Naive thymus-derived CD4-positive, alpha-beta T cell (primary cell): ENCODE measurements at places on chromosomes 16 and 17. TPM values are rescaled to one million over a fixed set of nuclear protein-coding genes. Genes with fewer than 3 reads are reported as not detected.

DNA sequence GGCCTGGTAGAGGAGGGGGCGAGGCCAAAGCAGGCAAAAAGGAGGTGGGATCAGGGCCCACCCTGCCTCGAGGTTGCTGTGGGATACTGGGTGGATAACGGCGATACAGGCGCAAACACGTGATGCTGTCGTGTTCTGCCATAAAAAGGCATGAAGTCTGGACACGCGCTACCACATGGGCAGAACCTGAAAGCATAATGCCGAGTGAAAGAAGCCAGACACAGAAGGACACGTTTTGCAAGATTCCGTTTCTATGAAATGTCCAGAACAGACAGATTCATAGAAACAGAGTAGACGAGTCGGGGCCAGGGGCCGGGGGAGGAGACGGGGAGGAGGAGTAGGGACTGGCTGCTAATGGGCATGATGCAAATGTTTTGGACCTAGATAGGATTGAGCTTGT lies 43.5 kb downstream of the ZDHHC7 start:
- no peak for DNase-seq

DNA sequence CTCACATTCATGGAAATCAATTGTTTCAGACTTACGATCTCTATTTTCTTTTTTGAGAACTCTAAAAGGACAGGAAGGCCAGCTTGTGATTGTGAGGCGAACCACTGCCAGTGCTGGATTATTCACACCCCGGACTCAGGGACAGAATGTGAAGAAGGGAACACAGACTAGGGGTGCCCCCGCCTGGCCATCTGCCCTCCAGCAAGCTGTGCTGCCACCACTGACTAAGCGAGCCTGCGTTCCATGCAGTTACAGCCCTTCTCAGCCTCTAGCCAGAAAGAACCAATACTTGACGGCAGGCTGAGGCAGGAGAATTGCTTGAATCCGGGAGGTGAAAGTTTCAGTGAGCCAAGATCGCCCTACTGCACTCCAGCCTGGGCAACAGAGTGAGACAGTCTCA lies 2.8 kb downstream of the HAGH start:
- no peak for DNase-seq

DNA sequence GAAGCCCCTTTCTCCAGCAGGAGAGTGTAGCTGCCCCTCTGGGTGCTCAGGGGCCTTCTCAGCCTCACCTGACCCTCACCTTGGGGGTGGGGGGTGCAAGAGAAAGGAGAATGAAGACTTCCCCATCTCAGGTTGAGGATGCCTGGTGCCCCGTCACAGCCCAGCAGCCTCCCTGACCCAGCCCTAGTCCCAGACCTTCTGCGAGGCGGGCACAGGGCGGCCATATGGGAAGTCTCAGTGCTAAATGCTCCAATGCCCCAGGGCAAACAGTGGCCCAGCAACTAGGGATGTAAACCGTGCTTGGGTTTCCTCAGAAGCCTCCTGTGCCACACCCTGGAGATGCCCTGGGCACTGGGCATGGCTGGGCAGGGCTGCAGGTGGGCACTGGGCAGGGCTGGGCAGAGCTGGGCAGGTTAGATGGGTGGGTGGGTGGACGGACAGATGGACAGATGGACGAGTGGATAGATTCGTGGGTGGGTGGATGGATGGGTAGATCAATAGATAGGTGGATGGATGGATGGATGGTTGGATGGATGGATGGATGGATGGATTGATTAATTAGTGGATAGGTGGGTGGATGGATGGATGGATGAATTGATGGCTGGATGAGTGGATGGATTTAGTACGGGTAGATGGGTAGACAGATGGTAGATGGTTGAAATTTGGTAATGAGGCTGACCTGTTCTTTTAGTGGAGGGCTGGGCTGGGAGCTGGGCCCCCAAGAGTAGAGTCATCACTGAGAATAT lies 16.8 kb downstream of the TPSD1 start:
- DNase-seq = no peak

DNA sequence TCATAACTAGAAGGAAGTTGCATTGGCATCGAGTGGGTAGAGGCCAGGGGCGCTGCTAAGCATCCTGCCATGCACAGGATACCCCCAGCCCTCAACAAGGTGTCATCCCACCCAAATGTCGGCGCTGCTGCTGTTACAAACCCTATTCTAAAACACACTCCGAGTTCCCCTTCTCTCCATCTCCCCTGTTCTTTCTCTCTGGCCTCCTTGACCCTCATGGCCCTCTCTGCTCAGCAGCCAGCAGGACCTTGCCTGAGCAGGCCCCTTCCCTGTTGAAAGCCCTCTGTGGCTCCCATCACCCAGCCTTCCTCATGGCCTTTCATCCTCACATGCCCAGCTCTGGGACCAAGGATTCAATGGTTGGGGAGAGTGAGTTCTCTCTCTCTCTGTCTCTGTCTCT lies 22.3 kb upstream of the CACNG5 start:
- no peak for DNase-seq

GRCh38 chr16:54359555-54359954 lies 73.0 kb upstream of the IRX3 start:
- DNase-seq = no peak

- no peak for DNase-seq
These were observed 10.7 kb downstream of the XYLT1 start for GRCh38 chr16:17459903-17460521.

GPRC5B gene
- 0.40 TPM for total RNA-seq

ANKRD40CL gene
- total RNA-seq = not detected in 2 replicates

DNA sequence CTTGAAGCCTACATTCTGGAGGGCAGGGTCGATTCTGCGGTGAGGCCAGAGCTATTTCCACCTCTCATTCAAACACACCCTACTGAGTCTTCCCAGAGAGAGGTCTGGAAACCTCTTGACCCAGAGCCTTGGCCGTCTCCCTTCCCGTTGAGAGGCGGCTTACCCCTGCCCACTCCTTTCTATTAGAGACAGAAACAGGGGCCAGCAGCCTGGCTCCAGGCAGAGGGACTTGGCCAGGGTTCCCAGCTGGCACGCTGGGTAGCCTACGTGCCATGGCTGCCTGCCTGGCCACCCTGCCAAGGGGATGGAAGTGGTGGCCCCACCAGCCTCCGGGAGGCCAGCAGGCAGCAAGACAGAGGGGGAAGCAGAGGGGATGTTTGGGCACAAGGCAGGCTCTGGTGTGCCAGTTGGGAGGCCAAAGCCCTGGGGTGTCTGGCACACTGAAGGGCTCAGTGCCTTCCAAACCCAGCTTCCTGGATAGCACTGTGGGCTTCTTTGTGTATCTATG lies 6.0 kb downstream of the STAC2 start:
- no peak for DNase-seq

- no peak for DNase-seq
These were observed 7.0 kb upstream of the MYH8 start for GRCh38 chr17:10428781-10429180.

KCNJ12 gene
- total RNA-seq = not detected

CCL13 gene
- not detected for total RNA-seq

DNA sequence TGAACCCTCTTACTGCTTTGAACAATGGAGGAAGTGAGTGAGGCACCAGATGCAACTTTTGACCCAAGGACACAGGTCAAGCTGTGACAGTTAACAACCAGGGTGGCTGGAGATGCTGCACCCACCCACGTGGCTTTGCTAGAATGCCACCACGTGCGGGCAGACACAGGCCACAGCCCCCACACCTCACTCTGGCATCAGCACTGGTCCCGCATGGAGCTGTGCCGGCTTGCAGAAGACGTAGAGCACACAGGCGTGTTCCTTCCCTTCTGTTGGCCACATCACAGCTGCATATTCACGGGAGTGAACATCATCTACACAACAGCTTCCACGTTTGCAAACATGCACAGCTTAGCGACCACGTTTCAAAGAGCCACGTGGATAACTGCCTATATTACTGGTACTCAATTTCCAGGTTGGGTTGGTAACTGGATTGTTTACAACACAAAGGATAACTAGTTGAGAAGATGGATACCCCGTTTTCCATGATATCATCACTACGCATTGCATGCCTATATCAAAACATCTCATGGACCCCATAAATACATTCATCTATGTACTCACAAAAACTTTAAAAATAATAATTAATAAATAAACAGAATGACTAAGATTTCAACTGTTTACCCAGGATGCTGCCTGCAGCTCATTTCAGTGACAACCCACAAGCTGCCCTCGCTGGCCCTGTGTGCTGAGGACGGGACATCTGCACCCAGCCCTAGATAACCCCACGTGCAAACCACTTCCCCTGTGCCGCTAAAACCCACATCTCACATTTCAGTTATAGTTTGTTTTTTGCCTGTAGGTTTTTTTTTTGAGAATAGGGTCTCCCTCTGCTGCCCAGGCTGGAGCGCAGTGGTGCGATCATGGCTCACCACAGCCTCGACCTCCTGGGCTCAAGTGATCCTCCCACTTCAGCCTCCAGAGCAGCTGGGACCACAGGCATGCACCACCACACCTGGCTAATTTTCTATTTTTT lies 132.0 kb downstream of the ANKRD11 start:
- DNase-seq = peak; percentile 60

GRCh38 chr16:90043526-90043925 lies 24.3 kb upstream of the DBNDD1 start:
- DNase-seq = no peak

MARVELD3 gene
- not detected for total RNA-seq

DNA sequence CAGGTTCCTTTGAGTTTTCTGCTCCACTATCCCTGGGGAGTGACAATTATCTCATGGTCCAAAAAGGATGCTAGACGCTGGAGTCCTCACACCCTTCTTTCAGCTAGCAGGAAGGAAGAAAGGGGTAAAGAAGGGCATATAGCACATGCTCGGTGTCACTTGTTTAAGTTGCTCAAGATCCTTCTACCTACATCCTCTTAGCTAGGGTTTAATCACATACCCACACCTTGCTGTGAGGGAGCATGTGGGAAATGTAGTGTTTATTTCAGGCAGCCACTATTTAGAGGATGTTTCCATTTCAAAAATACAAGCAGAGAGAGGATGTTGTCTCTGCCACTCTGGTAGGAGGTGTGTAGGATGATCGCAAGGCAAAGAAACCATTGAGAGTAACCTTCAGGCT lies 4.5 kb downstream of the PRKCB start:
- DNase-seq = no peak

GRCh38 chr17:63693411-63694113 lies 6.4 kb downstream of the LIMD2 start:
- no peak for DNase-seq

- peak; percentile 46 for DNase-seq
These were observed 12.0 kb upstream of the MEOX1 start for GRCh38 chr17:43673516-43674323.

RAD51C gene
- total RNA-seq = 27.9 TPM

- no peak for DNase-seq
These were observed 330 bp downstream of the CDH16 start for GRCh38 chr16:66918355-66918754.

GRCh38 chr17:31308372-31309334 lies 5.2 kb downstream of the EVI2B start:
- no peak for DNase-seq

ARSG gene
- 6.3 and 7.3 TPM in 2 replicates for total RNA-seq

CDT1 gene
- not detected for total RNA-seq

MT1E gene
- 166 and 177 TPM in 2 replicates for total RNA-seq

NUTF2 gene
- 40.0 TPM for total RNA-seq

DNA sequence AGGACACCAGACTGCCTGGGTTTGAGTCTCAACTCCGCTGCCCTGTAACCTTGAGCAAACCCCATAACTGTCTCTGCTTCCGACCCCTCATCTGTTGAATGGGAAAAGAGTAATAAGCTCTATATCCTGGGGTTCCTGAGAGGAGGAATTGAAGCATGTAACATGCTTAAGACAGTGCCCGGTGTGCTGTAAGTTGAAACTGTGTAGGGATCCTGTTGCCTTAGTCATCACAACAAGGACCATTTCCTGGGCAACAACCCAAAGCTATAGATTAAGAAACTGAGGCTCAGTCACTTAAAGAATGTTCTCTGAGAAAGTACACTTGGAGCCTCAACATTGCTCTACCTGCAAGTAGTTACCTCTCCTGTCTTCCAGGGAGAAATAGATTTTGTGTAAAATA lies 23.0 kb downstream of the CDH13 start:
- no peak for DNase-seq

DNA sequence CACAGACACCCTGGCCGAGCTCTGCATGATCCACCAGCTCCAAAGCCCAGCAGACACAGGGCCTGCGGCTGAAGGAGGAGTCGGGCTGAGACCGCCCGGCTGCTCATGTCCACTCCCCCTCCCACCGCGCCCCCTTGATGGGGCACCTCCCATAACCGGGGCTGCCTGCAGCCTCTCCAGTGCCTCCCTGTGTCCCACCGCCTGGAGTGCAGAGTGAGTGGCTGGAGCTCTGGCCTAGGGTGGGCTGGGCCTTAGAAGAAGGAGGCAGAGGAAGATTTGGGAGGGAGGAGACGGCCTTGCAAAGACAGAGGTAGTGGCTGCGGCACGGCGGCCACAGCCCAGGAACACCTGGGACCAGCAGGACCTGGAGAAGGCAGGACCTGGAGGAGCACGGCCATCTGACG lies 4.0 kb downstream of the CBFA2T3 start:
- no peak for DNase-seq

DNA sequence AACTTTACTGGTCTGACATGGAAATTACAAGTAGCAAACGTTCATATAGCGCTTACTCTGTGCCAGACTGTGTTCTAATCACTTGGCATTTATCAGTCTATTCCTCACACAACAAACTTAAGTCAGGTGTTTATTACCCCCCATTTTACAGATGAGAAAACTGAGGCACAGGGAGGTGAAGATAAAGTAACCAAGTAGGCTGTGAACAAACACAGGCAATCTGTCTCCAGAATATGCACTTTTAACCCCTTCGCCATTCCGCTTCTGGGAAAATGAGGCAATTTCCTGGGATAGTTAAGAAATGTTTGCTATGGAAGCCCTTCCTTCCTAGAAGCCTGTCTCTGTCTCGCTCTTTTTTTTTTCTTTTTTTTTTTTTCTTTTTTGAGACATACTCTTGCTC lies 12.2 kb upstream of the CXCL16 start:
- DNase-seq = no peak

- DNase-seq = peak; percentile 29
These were observed 855 bp downstream of the TUFM start for GRCh38 chr16:28845293-28845692.

DNA sequence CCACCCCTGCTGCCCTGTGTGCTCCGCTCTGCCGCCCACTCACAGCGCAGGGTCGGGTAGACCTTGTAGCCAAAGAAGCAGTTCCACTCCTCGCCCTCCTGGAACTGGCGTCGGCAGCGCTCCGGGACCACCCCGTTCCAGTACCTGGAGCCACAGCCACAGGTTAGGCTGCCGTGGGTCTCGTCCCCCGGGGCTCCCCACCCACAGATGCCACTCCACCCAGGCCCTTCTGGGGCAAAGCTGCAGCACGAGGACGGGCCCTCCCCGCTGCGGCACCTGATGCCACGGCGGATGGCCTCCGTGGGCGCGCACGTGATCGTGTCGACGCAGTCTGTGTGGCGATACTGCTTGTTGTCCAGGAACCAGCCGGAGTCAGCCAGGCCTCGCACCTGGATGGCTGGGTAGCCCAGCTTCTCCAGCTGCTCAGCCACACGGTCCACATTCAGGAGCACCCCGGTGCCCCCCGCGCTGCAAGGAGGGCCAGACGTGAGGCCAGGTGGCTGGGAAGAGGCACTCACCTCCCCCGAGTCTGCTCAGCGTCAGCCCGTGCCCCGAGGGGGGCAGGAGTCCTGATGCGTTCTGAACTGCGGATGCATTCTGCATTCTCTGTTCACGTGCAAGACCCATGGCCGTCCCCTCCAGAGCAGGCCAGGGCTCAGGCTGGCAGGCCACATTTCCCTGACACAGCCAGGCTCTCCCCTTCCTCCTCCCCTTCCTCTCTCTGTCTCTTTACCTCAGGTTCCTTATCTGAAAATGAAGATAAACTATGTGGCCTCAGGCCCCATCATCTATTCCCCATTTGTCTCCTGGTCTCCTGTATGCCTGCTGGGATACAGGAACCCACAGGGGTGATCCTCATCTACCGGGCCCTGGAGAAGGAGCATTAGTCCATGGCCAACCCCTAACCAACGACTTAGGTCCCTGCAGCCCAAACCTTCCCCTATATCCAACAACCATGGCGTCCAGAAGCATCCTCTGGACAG lies 4.1 kb downstream of the NOTUM start:
- no peak for DNase-seq
